ENCODE measurements at places on chromosomes 4 and X.

DNA sequence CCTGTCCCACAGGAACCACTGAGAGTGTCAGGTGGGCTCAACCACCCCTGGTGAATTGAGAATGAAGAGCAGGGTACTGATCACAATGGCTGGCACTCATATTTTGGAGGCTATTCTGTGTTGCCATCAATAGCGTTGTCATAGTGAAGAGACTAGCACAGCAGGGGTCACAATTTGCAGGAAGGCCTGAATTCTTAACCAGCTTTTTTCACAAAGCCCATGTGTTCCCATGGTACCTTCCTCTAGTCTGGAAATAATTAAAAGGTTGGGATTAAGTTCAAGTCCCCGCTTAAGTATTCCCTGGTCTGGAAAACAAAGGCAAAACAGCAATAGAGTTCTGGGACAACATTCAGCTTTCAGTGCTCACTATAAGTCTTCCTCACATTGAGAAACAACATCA is 1051.7 kb downstream of the C4orf33 start:
- DNase-seq = no peak

GRCh38 chr4:165982934-165983333 is 109.9 kb downstream of the TLL1 start:
- no peak for DNase-seq

DNA sequence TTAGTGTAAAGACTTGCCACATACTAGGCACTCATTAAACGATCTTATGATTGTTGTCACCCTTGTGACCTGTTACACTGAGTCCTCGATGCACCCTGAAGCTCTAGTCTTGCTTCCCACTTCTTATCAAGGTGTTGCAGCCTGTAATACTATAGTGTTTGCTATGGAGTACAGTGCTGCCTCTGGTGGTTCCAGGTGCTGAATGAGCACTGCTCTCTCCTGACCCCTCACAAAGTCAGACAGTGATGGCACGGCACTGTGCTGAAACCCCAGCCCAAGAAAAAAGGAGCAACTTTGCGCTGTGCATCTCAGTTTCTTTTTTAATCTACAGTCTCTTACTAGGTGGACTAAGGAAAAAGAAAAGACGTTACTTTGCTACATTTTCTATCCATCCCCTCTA is 106.3 kb downstream of the GC start:
- DNase-seq = no peak

GRCh38 chr4:165152527-165152926 is 39.9 kb upstream of the TMEM192 start:
- no peak for DNase-seq

GRCh38 chr4:100651499-100652175 is 133.8 kb upstream of the EMCN start:
- DNase-seq = no peak

DNA sequence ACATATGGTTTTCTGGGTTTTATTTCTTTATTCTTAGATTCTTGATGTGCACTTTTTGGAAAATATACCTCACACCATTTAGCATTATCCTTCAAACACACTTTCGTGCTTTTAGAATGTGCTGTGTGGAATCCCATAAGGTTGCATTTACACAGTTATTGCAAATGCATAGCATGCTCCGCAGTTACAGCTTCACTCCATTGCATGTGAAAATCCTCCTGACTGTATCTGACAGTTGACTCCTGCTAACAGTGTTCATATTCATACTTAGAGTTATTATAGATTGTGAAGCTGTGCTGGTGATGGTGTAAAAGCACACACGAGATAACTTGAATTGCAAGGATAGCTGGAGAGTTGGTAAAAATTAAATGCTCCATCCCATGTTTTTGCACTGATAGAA is 811.5 kb upstream of the TENM3 start:
- no peak for DNase-seq

DNA sequence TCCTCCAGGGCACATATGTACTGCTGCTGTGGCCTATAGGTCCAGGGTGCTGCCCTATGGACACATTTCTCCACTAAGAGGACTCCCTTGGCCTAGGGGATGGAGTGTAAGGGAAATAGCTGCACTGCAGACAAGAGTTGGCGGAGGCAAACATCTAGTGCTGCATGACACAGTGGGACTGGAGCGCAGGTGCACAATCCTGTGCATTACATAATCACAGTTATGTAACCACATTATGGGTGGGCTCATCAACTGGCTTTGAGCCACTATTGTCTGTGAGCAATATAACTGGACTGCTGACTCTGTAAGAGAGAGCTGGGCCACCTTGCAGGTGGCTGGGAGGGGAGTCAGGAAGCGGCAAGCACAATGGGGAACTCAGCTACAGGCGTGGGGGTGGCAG is 3.2 kb upstream of the TIGD2 start:
- DNase-seq = no peak

DNA sequence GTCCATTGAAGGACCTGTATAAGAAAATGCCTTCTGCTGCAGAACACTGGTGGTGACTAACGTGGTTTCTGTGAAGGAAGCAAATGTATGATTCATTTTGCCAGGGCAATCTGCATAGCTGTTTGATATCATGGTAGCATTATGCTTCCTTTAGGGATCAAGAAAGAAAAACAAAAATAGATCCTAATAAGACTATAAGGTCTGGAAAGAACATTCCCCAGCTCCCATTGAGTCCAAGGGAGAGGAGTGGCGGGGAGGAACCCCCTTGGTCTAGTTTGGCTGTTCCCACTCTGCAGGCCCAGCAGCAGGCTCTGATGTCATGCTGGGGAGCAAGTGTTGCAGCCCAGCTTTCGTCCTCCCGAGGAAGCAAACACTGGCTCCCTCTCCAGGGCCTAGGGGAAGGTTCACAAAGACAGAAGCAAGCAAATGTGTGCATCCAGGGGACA is 154.5 kb upstream of the GALNT7 start:
- DNase-seq = no peak

DNA sequence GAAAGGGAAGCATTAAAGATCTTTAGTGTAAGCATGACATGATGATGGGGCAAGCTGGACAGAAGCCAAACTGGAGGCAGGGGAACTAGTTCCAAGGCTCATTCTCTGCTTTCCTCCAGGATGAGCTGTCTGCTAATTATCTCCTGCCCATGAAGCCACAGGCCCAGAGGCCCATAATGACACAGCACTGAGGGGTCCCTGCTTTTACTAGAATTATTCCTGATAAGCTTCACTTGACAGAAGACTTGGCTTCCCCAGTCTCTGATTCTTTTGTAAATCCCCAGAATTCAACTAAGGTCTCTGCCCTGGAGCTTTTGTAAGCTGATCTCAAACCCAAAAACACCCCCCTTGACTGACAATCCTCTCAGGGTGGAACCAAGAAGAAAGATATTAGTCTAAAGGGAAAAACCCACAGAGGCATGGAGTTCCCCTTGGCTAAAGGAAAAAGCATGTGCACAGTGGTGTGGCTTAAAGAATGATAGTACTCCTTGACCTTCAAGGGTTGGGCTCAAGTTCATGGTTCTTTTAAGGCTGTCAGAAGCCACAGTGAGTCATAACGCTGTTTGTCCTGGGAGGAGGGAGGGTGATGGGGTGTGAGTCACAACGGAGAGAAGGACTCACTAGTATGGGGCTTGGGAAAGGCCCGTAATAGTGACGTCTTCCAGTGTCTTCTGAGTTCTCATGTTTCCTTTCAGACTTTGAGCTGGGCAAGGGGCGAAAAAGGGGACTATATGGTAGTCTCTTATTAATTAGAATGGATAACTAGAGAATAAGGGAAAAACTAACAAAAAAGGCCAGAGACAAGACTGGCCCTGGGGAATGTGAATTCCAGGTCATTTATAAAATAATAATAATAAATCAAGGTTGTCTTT is 146.0 kb upstream of the CPEB2 start:
- DNase-seq = peak; percentile 21

- no peak for DNase-seq
Measured at GRCh38 chr4:3384771-3385710, 56.7 kb upstream of the HGFAC start.

GRCh38 chrX:96445531-96446065 is 239.0 kb upstream of the DIAPH2 start:
- DNase-seq = no peak

DNA sequence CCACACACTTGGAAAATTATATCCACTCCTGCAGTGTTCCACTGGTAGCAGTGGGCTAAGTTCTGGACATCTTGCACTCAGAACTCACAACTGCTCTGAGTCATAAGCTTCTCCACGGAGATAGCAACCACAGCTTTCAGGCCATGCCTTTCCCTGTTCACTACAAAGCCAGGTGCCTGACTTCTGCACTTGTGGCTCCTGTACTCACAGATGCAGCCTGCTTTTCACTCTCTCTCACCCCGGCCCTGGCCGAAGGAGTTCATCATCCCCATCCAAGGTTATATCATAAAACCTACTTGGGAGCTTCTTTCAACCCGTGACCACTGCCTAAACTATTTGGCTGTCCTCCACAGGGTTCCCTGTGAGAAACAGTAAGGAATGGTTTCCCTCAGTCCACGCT is 999.4 kb downstream of the GLUD2 start:
- DNase-seq = no peak

DNA sequence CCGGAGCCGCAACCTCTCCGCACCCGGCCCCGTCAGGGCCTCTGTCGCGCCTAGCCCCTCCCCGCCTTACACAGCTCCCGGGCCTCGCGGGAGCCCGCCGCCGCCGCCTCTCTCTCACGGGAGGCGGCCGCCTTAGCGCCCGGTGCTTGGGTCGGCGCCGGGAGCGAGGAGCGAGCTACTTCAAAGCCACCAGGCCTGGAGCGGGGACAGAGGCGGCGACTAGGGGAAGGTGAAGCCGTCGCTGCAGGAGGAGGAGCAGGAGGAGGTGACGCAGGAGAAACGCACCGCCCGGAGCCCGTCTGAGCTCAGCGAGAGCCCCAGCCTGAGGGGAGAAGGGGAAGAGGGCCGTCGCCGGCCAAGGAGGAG is 250 bp downstream of the USP9X start:
- DNase-seq = peak; percentile 63

- no peak for DNase-seq
Measured at GRCh38 chr4:181418496-181418895, 824.7 kb upstream of the TENM3 start.

DNA sequence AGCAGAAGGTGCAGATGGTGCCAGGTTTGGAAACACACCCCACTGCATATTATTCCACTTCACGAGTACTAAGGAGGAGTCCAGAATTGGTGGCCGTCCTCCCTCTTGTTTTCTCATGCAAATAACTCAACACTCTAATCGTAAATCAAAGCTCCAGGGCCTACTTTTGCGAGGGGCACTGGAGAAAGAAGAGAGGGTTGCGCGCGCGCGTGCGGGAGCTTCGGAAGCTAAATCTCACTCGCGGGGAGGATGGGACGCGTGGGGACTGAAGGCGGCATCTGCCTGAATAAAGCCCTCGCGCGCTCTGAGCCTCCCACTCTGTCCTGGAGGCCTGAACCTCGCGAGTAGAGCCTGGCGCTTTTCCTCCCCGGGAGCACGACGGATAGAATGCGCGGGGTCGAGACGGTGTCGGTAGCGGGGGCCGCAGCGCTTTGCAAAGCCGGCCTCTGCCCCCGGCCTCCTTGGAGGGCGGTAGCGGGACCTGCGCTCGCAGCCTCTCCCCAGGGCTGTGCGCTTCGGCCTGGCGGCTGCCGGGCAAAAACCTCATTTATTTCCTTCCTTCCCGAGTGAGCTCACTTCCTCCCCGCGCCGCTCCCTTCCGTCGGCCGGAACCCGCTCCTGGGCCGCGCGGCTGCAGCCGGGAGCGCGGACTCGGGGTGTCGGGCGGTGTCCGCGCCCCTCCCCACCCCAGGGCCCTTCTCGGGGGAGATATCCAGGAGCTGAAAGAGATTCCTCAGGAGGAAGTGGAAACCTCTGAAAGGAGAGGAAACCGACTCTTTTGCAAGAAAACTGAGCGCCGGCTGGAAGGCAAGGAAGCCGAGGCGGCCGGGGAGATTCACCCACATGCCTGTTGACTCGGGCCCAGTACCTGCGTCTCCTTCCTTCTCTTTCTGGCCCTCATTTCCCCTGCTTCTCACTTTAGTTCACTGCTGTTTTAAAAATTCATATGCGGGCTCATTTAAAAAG is 20.7 kb downstream of the HAND2 start:
- DNase-seq = no peak

DNA sequence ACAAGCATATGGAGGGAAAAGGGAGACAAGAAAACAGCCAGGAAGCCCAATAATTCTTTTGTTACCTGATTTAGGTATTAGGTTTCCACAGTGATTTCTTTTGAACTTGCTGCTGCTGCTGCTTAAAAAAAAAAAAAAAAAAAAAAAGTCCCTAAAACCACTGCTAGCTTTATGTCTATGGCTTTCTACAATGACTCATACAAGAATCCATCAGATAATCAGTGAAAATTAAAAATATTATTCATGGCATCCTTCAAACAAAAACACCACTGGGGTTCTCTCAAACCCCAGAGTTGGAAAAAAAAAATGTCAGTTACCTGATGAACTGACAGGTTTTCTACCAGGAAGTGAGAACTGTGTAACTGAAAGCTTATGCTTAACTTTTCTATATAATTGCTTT is 14.3 kb downstream of the EPHA5 start:
- DNase-seq = no peak

DNA sequence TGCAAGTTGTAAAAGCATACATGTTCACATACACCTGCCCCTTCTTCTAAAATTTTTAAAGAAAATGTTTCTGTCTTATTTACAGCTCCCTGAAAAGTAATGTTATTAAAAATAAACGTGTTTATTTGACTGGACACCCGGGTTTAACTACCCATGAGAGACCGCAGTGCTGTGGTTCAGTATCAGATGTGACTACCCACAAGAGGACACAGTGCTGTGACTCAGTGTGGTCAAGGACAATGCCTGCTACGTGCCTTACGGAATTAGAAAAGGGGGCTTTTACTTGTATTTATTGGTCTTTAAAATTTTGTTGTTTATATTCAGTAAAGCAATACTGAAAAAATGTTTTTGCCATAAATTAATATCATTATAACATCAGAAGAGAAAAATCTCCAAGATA is 641.4 kb downstream of the TRIML1 start:
- DNase-seq = no peak

DNA sequence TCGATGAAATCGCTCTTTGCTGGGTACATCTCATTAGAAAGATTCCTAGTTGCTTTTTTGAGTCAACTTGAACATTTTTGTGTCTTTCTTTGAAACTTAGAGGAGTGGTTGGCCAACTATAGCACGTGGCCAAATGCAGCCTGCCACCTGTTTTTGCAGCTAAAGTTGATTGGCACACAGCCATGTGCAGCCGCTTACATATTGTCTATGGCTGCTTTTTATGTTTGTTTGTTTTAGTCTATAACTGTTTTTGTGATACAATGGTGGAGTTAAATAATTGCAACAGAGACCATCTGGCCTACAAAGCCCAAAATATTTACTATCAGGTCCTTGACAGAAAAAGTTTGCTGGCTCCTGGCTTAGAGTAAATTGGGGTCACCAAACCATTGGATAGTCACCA is 86.3 kb downstream of the CLCN4 start:
- no peak for DNase-seq

GRCh38 chrX:101550751-101551379 is 518 bp downstream of the ARMCX1 start:
- no peak for DNase-seq

GRCh38 chrX:111133389-111133788 is 37.4 kb downstream of the PAK3 start:
- DNase-seq = no peak
